DMS 273 treated with DMSO at 0.1 percent for 48 hours (cell line): ENCODE measurements at places on chromosomes 6 and 20.

DNA sequence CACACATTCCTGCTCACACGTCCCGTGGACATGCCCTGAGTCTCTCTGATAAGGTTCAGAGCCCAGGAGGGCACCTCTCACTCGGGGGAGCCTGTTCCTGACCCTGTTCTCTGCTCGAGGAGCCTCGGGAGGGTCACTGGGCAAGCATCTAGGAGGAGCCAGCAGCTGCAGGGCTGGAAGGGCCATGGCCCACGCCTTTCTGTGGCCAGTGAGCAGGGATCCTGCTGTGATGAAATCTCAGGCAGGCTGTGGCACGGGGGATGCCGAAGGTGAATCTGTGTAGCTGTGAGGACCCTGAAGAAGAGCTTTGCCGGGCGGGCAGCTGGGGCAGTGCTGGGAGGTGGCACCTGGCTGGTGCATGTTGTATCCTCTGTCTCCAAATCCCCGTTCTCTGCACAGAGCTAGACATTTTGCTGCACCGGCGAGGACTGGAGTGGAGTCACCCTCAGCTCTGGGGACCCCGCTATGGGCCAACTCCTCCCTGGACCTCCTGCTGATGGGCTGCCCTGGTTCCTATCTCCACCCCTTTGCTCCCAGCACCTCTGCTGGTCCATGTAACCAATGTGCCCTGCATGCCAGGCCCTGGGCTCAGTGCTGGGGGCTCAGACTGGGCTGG, 7.1 kb upstream of the NPBWR2 start:
- no peak for DNase-seq

- DNase-seq: no peak
Observed at GRCh38 chr6:56374841-56375369, 127.5 kb upstream of the COL21A1 start.

- no peak for DNase-seq
Observed at GRCh38 chr6:11711003-11711983, 67.3 kb downstream of the ADTRP start.

DNA sequence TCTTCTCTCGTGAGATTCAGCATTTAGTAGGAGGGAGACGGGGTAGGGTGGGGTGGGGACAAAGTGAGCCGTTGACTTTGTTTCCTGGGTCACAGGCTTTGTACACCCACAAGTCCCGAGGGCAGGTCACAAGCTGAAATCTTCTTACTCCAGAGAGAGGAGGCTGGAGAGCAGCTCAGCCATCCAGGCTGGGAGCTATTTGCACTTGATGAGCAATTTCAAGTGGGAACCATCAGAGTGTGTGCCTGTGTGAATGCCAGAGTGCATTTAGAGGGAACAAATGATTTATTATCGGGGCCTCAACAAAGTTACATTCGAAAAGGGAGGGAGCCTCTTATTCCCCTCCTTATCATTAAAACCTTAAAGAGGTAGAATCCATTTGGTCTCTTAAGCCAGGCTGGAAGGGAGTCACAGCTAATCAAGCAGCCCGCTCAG, 155.7 kb upstream of the JARID2 start:
- DNase-seq: no peak

DNA sequence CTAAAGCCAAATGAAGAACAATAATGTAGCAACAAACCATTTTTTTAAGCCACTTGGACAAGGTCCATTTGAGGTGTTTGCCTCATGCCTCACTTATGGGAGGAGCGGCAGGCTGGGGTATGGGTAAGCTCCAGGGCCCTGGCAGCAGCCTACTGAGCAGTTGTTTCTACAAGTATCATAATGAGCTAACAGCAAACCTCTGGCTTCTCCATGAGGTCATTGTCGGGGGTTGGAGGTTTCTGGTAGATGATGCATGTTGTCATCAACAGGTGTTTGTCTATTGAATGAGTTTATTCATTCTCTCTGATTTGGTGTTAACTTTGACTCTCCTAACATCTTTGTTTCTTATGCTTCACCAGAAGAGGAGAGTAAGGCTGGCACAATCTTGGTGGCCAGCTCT, 150.7 kb downstream of the TBC1D7 start:
- no peak for DNase-seq
